ENCODE measurements at places on chromosomes 1 and 21.

DNA sequence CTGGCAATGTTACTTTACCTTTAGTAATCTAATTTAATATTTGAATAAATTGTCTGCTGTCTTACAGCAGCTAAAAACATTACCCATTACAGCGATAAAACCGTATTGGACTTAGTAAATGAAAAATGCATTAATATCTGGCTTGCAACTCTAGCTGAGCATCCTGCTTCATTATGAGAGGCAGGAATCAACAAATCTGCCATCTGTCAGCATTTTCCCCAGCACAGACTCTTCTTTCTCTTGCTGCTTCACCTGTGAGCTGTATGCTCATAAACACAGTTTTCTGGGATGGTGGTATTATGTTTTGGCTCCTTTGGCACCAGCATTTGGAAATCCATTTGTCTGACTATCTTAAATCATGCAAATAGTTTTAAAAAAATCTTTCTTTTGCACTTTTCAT, 487.1 kb downstream of the KCNT2 start:
- no peak for DNase-seq

- DNase-seq = no peak
Measured at GRCh38 chr1:25879675-25880074, 4.2 kb upstream of the PAQR7 start.

GRCh38 chr1:204837440-204838084, 33.1 kb upstream of the NFASC start:
- DNase-seq = no peak

- no peak for DNase-seq
Measured at GRCh38 chr1:94983171-94983739, 56.3 kb upstream of the CNN3 start.

GRCh38 chr1:8426996-8427395, 109.1 kb downstream of the SLC45A1 start:
- no peak for DNase-seq

DNA sequence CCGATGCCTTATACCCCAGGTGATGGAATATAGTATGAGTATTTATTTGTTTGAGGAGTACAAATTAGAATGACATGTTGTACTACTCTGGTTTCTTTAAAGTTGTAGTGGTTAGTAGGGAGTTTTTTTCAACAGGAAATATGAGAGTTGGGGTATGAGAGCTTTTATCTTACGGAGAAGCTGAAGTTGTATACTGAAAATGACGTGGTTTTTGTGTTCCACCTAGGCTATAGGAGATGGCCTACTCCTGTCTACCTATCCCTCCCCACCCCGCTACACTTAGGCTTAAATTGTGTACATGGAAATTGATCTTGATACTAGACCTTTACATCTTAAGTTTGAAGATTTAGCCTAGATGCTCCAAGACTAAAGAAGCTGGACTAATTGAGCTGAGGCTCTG, 6.8 kb upstream of the HAX1 start:
- DNase-seq = no peak

DNA sequence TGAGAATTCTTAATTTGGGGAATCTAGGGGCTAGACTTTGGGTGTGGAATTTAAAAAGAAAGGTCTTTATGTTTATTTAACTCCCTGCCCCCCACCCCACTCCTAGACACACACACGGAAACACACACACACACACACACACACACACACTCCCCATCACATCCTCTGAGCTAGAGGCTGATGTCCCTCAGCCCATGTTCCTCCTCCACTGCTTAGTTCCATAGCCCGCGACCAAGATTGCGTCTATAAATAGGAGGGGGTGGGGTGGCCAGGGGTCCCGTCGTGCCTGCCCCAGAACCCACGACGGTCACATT, 655 bp upstream of the KIRREL1 start:
- no peak for DNase-seq

DNA sequence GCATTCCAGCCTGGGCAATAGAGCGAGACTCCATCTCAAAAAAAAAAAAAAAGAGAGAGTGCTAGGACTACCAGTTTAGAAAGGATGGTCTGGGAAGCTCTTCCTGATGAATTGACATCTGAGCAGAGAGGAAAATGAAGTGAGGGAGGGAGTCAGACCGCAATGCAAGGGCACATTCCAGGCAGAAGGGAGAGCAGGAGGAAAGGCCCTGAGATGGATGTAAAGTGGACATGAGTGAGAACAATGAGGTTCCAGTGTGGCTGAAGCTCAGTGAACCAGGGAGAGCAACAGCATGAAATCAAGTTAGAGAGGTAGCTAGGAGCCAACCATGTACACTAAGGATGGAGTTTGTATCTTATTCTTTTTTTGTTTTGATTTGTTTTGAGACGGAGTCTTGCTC, 55.9 kb upstream of the SPOCD1 start:
- DNase-seq = no peak

DNA sequence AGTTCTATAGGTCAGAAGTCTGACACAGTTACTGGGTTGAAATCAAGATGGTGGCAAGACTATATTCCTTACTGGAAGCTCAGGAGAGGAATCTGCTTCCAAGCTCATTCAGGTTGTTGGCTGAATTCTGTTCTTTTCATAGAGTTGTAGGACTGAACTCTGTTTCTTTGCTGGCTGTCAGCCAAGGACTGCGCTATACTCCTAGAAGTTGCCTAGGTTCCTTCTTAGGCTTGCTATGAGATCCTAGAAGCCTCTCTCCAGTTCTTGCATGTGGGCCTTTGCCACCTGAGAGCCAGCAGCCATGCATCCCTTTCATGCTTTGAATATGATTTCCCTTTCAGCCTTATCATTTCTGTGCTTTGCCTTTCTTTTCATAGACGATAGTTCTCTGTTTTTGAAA, 176.4 kb downstream of the RPS6KC1 start:
- DNase-seq = no peak

GRCh38 chr1:183877053-183877720, 72.3 kb downstream of the RGL1 start:
- no peak for DNase-seq

GRCh38 chr1:247561711-247562110, 12.8 kb downstream of the GCSAML start:
- DNase-seq = no peak

DNA sequence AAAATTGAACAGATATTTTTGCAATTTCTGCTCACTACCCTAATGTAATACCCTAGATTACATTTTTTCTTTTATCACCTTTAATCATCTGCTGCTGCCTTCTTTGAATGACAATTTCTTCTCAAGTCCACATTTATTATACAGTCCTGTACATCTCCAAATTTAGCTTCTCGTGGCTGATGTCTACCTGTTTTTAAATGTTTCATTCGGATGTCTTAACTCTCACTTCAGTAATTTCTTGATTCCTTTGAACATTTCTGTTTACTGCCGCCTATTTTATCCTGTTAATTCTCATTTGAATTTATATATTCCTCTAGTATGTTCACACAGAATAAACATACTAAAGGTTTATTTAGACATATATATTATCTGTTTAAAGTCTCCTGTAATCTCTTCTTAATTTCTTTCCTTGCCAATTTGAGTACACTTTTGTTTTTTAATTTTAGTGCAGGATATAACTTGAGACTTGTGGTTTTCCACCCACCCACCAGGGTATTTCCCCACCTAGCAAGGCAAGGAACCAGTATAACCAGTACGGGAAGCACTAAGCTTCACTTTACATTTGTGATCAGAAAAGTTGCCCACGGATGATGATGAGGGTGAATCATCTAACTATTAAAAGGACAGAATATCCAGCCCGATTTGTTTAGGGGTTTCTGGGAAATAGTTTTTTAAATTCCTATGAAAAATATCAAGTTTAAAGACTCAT, 12.7 kb downstream of the INSL5 start:
- DNase-seq = no peak

DNA sequence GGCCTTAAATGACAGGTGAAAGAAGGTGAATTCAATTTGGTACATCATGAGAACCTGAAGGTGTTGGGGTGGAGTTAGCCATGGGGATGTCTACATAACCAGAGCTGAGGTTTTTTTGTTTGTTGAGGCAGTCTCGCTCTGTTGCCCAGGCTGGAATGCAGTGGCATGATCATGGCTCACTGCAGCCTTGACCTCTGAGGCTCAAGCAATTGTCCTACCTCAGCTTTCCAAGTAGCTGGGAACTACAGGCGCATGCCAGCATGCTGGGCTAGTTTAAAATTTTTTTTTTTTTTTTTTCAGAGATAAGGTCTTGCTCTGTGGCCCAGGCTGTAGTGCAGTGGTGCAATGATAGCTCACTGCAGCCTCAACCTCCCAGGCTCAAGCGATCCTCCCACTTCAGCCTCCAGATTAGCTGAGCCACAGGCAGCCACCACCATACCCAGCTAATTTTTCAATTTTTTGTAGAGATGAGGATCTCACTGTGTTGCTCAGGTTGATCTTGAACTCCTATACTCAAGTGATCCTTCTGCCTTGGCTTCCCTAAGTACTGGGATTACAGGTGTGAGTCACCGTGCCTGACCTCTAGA, 1.9 kb upstream of the MPZ start:
- no peak for DNase-seq

- no peak for DNase-seq
Measured at GRCh38 chr1:7335224-7335879, 435.7 kb upstream of the VAMP3 start.

- DNase-seq = no peak
Measured at GRCh38 chr1:30995990-30996612, 69.4 kb downstream of the PUM1 start.
